ENCODE measurements at places on chromosomes 7 and 10. TPM values are rescaled to one million over a fixed set of nuclear protein-coding genes. Genes with fewer than 3 reads are reported as not detected.

DNA sequence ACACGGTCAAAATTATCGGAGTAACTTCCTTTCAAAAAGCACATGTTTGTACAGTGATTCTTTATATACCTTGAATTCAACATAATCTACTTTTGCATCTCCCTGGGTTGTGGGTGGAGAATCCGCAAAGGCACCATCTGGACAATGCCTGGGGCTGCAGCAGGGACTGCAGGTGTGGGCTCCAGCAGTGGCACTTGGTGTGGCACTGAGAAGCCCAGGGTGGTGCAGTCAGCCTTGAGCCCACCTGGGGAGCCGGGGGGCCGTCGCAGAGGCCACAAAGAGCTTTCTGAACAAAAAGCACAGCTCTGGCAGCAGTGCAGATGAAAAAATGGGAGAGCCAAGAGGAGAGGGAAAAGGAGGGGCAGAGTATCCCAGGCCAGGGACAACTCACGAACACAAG lies 22.2 kb downstream of the PARD3 start:
- H3K27ac ChIP-seq = no peak overlapping the region
- DNase-seq = no peak
- peaks cover 36% of the 10 kb centered on the region for H3K4me1 ChIP-seq
- H3K4me3 ChIP-seq = peak overlapping the region; percentile 13

GRCh38 chr7:125436220-125436619 lies 506.6 kb upstream of the POT1 start:
- no peak overlapping the region for H3K27ac ChIP-seq
- no peak overlapping the region for H3K4me3 ChIP-seq
- H3K36me3 ChIP-seq = no peaks in the 10 kb centered on the region
- DNase-seq = no peak
- H3K27me3 ChIP-seq = no peaks in the 10 kb centered on the region
- no peaks in the 10 kb centered on the region for H3K4me1 ChIP-seq

- no peaks in the 10 kb centered on the region for H3K27me3 ChIP-seq
- H3K4me1 ChIP-seq = no peaks in the 10 kb centered on the region
- H3K36me3 ChIP-seq = no peaks in the 10 kb centered on the region
- H3K27ac ChIP-seq = no peak overlapping the region
Observed at GRCh38 chr10:77554996-77555397, 82.6 kb downstream of the KCNMA1 start.

- no peak for DNase-seq
- H3K4me1 ChIP-seq = peaks cover 14% of the 10 kb centered on the region
- no peak overlapping the region for H3K27ac ChIP-seq
- H3K4me3 ChIP-seq = no peak overlapping the region
- H3K27me3 ChIP-seq = peaks cover 2% of the 10 kb centered on the region
Observed at GRCh38 chr10:80539421-80540031, 1.8 kb downstream of the SH2D4B start.

- H3K27me3 ChIP-seq = peaks cover 2% of the 10 kb centered on the region
- no peaks in the 10 kb centered on the region for H3K36me3 ChIP-seq
- no peak for DNase-seq
Observed at GRCh38 chr7:6028563-6028962, 2.6 kb upstream of the ANKRD61 start.

DNA sequence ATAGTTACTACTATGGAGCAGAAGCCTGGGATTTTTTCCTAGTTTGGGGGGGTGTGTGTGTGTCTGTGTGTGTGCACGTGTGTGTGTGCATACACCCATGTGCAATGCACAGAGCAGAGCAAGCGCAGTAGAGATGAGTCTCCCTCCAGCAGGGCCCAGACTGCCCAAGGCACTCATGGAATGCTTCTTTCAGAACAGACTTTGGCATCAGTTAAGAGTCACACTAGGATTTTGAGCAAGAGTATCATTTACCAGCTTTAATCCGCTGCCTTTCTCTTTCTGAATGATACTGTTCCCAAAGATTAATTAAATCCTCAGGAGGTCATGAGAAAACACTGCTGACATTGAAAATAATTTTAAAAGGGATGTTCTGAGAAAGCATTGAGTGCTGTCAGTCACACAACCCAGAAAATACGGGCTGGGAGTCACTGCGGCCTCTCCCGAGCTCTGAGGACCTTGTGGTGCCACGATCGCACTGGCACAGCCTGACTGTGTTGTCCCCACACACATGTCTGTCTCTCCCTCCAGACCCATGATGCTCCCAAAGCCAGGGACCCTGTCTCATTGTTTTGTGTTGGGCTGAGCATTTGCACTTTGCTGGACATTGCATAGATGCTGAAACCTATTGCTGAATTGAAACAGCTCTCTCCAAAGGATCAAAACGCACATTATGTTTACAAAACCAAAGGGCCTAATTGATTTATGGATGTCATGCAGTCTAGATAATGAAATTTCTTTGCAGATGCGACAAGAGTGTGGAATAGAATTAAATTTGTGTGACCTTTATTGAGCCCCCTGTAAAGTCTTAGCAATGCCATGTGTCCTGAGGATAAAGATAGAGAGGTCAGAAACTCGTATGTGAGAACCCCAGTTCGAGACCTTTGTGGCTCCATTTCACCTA lies 54.7 kb upstream of the FIGNL1 start:
- H3K27ac ChIP-seq = no peak overlapping the region
- peaks cover 5% of the 10 kb centered on the region for H3K36me3 ChIP-seq
- no peak for DNase-seq
- H3K4me1 ChIP-seq = peaks cover 17% of the 10 kb centered on the region

DNA sequence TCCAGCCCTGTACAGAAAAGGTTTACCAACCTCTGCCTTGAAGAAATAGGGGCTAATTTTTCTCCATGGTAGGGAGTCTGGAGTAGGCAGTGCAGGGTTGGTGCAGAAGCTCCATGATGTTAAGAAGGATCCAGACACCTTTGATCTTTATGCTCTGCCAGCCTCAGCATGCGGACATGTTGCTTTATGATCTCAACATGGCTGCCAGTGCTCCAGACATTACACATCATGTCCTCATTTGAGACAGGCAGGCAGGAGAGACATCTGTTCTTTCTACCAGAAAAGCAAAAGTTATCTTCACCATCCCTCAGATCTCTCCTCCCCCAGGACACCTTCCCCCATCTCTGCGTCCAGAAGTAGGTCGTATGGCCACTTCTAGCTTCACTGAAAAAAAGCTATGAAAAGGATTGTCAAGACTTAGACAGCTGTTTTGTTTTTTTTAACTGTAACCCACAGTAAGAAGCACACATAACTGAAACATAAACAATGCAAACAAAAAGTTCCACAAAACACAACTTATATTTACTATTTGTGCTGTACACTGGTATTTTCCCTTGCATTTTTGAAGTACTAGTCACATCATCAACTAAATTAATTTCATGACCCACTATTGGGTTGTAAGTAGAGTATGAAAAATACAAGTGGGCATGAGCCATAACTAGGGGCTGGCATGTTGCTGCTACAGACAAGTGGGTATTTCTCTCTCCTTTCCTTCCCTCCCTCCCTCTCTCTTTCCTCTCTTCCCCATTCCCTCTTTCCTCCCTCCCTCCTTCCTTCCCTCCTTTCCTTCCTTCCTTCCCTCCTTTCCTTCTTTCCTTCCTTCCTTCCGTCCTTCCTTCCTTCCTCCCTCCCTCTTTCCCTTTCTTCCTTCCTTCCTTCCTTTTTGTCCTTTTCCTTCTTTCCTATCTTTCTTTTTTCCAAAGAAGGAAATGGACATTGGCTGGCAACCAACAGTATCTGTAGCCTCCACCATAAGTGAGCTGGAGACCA lies 2.6 kb upstream of the RASSF4 start:
- H3K4me3 ChIP-seq = peak overlapping the region; percentile 93
- peaks cover 8% of the 10 kb centered on the region for H3K27me3 ChIP-seq
- H3K4me1 ChIP-seq = peaks cover 46% of the 10 kb centered on the region
- no peak for DNase-seq

GRCh38 chr7:45267262-45267661 lies 109.7 kb downstream of the RAMP3 start:
- no peaks in the 10 kb centered on the region for H3K36me3 ChIP-seq
- DNase-seq = no peak
- H3K4me3 ChIP-seq = no peak overlapping the region
- H3K27me3 ChIP-seq = no peaks in the 10 kb centered on the region
- H3K27ac ChIP-seq = no peak overlapping the region

DNA sequence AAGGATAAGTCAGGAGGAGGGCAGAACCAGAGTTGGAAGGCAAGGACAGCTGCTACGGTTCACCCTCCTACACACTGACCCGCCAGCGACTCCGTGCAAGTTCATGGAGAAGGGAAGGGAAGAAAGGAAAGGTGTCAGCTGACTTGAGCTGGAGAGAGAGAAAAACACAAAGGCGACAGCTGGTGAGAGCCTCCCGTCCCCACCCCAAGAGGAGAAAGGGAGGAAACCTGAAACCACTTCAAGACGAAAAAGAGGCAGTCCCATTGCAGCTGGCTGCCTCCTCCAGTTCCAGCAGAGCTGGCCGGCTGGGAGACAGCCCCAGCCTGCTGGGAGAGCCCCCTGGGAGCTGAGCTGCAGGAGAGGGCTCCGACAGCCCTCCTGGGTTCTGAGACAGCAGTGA lies 75.2 kb downstream of the PARD3 start:
- H3K4me1 ChIP-seq = peaks cover 44% of the 10 kb centered on the region
- H3K36me3 ChIP-seq = no peaks in the 10 kb centered on the region
- H3K4me3 ChIP-seq = peak overlapping the region; percentile 84
- H3K27me3 ChIP-seq = peaks cover 2% of the 10 kb centered on the region
- peak overlapping the region; percentile 98 for H3K27ac ChIP-seq
- peak; percentile 75 for DNase-seq

The GIMAP8 gene
- not detected for total RNA-seq

The RSPH10B gene
- total RNA-seq = not detected

The CYP3A4 gene
- total RNA-seq = not detected

The AGR2 gene
- not detected for total RNA-seq

The SORBS1 gene
- total RNA-seq = 221 TPM

The WDFY4 gene
- total RNA-seq = not detected

All from glutamatergic neuron (in vitro differentiated cells).